Colonic mucosa (tissue), 4 donors: ENCODE measurements at places on chromosomes 13 and 19.

DNA sequence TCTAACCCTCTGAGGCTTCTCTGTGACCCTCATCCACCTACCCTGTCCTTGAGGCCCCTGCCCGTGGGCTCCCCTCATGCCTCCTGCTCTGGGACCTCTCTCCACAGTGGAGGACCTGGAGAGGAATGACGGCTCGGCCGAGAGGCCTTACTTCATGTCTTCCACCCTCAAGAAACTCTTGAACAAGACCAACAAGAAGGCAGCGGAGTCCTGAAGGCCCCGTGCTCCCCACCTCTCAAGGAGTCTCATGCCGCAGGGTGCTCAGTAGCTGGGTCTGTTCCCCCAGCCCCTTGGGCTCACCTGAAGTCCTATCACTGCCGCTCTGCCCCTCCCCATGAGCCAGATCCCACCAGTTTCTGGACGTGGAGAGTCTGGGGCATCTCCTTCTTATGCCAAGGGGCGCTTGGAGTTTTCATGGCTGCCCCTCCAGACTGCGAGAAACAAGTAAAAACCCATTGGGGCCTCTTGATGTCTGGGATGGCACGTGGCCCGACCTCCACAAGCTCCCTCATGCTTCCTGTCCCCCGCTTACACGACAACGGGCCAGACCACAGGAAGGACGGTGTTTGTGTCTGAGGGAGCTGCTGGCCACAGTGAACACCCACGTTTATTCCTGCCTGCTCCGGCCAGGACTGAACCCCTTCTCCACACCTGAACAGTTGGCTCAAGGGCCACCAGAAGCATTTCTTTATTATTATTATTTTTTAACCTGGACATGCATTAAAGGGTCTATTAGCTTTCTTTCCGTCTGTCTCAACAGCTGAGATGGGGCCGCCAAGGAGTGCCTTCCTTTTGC, 10.8 kb upstream of the ILF3 start:
- no peak for DNase-seq
- no peaks in the 10 kb centered on the region for H3K4me1 ChIP-seq
- no peak overlapping the region for H3K27ac ChIP-seq
- H3K4me3 ChIP-seq = no peak overlapping the region

- H3K36me3 ChIP-seq = no peaks in the 10 kb centered on the region
- no peak overlapping the region for H3K4me3 ChIP-seq
- H3K27me3 ChIP-seq = peaks cover 20% of the 10 kb centered on the region
- no peak overlapping the region for H3K27ac ChIP-seq
- DNase-seq = no peak
- H3K4me1 ChIP-seq = no peaks in the 10 kb centered on the region
Measured at GRCh38 chr19:54420383-54421168, 5.3 kb downstream of the TTYH1 start.

- peak; percentile 23 for DNase-seq
- H3K27ac ChIP-seq = peak within 1 kb of the TSS; percentile 24
- no peaks in the 10 kb centered on the region for H3K4me1 ChIP-seq
Measured at GRCh38 chr13:33016414-33017322, at the start of gene KL. TSS of gene KL (plus strand) at chr13:33016423. CDS start at chr13:33016441, 18 bp downstream.

GRCh38 chr13:110415669-110416068, 108.6 kb downstream of the COL4A2 start:
- no peaks in the 10 kb centered on the region for H3K36me3 ChIP-seq
- peak overlapping the region; percentile 13 for H3K27ac ChIP-seq
- DNase-seq = peak; percentile 19
- H3K4me3 ChIP-seq = no peak overlapping the region
- no peaks in the 10 kb centered on the region for H3K27me3 ChIP-seq
